ENCODE measurements at places on chromosomes 5 and 9.

DNA sequence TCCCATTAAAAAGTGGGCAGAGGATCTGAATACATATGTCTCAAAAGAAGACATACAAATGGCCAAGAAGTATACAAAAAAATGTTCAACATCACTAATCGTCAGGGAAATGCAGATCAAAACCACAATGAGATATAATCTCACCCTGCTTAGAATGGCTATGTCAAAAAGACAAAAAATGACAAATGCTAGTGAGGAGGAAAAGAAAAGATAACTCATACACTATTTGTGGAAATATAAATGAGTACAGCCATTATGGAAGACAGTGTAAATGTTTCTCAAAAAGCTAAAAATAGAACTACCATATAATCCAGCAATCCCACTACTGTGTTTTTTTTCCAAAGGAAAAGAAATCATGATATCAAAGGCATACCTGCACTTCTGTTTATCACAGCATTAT lies 450.7 kb downstream of the EFNA5 start:
- DNase-seq: no peak

GRCh38 chr5:74542482-74542881 lies 98.0 kb downstream of the ENC1 start:
- no peak for DNase-seq

DNA sequence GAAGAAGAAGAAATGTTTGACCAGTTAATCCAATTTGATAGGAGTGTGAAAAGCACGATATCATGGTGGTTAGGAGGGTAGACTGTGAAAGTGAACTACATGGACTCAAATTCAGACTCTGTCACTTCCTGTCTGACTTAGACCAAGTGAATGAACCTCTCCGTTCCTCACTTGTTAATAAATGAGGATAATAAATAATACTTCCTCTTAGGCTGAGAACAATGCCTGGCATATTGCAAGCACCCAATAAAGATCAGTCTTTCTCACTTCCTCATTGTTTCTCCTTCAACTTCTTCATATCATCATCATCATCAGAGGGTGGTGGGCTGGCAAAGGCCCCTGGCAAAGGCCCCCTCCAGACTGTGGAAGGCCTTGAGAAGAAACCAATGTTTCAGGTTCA lies 148.7 kb downstream of the CDK5RAP2 start:
- DNase-seq: no peak

GRCh38 chr9:29129763-29130162 lies 1556.5 kb upstream of the C9orf72 start:
- DNase-seq: no peak

GRCh38 chr9:137411645-137412380 lies 11.1 kb downstream of the EXD3 start:
- no peak for DNase-seq

GRCh38 chr5:104635227-104635626 lies 1072.6 kb upstream of the NUDT12 start:
- no peak for DNase-seq

GRCh38 chr5:27328480-27328879 lies 290.1 kb upstream of the CDH9 start:
- no peak for DNase-seq

DNA sequence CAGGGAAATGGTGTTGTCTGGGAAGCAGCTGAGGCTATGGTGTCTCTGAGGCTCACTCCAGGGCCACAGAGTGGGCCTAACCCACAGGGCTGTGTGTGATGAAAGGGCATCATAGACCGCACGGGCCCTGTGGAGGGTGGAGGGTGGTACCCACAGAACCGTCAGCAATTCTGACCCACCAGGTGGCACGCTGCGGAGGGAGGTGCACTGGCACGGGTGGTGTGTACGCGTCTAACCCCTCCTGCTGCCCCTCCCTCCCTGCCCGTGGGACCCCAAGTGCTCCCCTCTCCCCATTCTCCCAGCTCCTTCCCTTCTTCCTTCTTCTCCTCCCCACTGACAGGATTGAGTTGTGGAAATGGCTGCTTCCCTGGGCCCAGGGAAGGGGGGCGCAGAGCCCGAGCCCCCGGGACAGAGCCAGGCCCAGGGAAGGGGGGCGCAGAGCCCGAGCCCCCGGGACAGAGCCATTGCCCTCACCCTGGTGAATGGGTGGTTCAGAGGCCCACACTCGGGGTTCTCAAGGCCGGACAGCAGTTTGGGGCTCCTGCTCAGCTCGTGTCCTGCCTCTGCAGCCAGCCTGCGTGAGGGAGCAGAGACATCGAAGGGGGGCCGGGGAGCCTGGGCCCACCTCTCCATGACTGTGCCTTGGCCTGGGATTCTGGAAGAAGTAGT lies 6.8 kb downstream of the LCN10 start:
- DNase-seq: no peak

- DNase-seq: no peak
Observed at GRCh38 chr5:126454081-126454480, 30.9 kb downstream of the GRAMD2B start.

DNA sequence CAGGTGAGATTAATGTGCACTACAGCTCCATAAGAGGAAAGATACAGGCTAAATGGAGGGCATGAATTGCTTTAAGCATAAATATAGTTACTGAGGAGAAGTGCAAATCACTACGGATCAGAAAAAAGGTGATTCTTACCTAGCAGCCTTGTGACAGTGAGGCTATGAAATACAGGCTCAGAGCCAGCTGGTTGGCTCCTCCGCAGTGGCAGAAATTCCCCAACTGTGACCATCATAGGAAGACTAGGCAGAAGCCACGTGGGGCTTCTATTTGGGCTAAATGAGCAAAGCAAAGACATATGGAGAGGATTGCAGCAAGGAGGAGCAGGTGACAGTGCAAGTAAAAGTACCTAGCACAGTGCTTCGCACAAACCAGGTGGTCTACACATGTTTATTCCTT lies 40.5 kb downstream of the CDO1 start:
- DNase-seq: no peak

DNA sequence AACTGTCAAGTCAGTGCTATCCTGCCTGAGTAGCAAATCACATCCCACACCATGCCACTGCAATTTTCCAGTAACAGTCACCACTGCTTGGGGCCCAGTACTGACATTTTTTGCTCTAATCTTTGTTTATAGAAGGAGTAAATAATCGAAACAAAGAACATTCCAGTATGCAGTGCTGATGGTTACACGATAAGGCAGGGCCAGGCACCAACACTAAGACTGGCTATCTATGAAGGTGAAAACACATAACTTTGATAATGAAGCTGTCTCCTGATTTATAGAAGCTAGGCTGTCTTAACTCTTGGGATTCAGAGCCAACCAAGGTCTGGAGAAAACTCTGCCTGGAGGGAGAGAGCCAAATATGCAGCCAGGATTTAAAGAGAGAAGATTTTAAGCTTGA lies 365.3 kb downstream of the BNC2 start:
- DNase-seq: no peak

DNA sequence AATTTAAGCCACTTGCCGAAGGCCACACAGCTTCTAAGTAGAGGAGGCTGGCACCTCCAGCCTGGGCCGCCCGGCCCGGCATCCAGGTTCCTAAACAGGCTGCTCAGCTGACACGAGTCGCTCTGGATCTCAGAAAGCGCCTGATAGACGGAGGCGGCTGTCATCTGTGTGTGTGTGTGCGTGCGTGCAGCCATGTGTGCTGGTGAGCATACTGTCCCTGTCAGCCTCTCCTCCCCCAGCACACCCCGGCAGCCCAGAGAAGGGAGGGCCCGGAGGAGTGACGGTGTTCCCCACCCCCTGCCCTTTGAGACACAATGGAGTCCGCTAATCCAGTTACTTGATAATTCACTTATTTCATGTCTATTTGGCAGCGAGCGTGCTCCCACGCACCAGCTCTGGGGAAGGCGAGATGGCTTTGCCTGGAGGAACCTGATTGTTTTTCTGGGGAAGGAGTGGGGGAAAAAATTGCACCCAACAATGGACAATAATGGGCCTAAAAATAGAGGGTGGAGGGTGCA lies 20.0 kb downstream of the NTNG2 start:
- DNase-seq: no peak

GRCh38 chr5:122445070-122445469 lies 133.0 kb downstream of the SNCAIP start:
- no peak for DNase-seq

GRCh38 chr9:68964102-68964541 lies 49.8 kb downstream of the PRKACG start:
- DNase-seq: no peak

- DNase-seq: no peak
Observed at GRCh38 chr9:12784461-12785259, 9.8 kb downstream of the LURAP1L start.

GRCh38 chr5:82991678-82992323 lies 85.4 kb downstream of the TMEM167A start:
- no peak for DNase-seq

Measured in activated CD8-positive, alpha-beta memory T cell treated with anti-CD3 and anti-CD28 coated beads, Interleukin-2, amount 50 U/mL, for 4 hours (primary cell).